Activated naive CD8-positive, alpha-beta T cell treated with anti-CD3 and anti-CD28 coated beads, Interleukin-2, amount 50 U/mL, for 24 hours (primary cell): ENCODE measurements at places on chromosomes 7 and 10.

- no peak for DNase-seq
These were observed 2.7 kb downstream of the SSMEM1 start for GRCh38 chr7:130210181-130210935.

GRCh38 chr10:1515780-1516491, 221.4 kb downstream of the ADARB2 start:
- no peak for DNase-seq

GRCh38 chr7:93178213-93178612, 30.0 kb upstream of the SAMD9L start:
- DNase-seq = no peak

DNA sequence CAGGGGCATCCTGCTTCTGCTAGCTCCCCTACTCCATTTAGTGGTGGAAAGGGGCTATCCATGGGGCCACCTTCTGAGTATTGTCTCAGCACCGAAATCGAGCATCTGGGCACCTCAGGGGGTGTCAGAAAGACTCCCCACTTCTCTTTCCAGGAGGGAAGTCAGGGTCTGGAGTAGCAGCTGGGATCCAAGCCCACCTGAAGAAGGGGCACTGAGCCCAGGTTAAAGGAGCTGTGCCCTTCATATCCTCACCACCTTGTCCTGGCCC, 2.6 kb downstream of the FLNC start:
- no peak for DNase-seq

GRCh38 chr7:24444666-24445440, 128.4 kb upstream of the PALS2 start:
- no peak for DNase-seq

GRCh38 chr10:130364631-130365411, 228.6 kb downstream of the GLRX3 start:
- DNase-seq = no peak

- DNase-seq = no peak
These were observed 221.1 kb downstream of the EBF3 start for GRCh38 chr10:129742742-129743550.

- no peak for DNase-seq
These were observed 482 bp upstream of the ERCC6 start for GRCh38 chr10:49539320-49539885.

DNA sequence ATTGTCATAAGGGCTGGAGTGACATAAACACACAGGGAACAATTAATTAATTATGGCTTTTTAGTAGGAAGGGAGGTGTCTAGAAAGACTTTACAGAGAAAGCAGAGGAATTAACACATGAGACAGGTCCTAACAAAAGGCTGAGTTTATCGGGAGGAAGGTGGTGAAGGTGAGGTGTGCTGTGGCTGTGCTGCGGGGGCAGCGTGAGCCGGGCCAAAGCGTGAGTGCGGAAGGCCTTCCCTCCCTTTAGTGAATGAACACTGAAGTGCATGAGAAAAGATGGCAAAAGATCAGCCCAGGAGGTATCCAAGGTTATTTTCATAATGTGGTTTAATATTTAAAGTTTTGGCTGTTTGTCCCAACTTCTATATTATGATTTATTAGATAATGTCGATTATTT, 243.4 kb upstream of the PLXNA4 start:
- DNase-seq = no peak

- DNase-seq = no peak
These were observed 105.2 kb downstream of the THSD7A start for GRCh38 chr7:11726794-11727155.

GRCh38 chr7:2596464-2597272, 35.1 kb upstream of the TTYH3 start:
- DNase-seq = no peak

- DNase-seq = no peak
These were observed 441.2 kb downstream of the PLXDC2 start for GRCh38 chr10:20257422-20257821.

DNA sequence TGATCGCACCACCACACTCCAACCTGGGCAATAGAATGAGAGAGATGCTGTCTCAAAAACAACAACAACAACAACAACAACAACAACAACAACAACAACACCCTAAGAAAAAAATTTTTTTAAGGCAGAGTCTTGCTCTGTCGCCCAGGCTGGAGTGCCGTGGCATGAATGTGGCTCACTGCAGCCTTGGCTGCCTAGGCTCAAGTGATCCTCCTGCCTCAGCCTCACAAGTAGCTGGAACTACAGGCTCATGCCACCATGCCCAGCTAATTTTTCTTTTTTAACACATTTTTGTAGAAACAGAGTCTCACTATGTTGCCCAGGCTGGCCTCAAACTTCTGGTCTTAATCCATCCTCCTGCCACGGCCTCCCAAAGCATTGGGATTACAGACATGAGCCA, 18.6 kb downstream of the ALDH18A1 start:
- no peak for DNase-seq

DNA sequence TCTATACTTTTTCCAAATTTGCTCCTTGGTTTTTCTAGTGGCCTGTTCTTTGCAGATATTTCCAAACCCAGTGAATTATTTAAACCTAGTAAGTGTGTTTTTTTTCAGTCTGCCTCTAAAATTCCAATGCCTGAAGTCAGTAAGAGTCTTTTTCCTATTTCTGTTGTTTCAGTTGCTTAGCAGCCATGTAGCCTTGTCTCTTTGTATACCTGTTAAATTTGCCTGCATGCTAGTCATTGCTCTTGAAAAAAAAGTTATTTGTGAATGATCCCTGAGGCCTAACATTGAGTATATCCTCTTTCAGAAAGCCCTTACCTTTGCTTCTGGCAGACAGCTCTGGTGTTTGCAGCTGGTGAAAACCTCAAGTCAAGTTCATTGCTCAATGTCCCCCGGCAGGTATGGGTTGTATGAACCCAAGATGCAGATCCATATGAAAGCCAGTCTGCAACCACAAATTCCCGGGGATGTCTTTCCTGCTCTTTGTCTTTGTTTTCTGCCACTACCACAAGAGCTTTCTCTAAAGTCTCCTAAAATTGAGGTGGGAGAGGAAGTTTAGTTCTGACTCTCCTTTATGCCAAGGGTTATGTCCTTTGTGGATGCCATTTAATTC, 35.7 kb downstream of the CH25H start:
- DNase-seq = no peak

GRCh38 chr10:93542358-93542791, 24.1 kb upstream of the FFAR4 start:
- no peak for DNase-seq

DNA sequence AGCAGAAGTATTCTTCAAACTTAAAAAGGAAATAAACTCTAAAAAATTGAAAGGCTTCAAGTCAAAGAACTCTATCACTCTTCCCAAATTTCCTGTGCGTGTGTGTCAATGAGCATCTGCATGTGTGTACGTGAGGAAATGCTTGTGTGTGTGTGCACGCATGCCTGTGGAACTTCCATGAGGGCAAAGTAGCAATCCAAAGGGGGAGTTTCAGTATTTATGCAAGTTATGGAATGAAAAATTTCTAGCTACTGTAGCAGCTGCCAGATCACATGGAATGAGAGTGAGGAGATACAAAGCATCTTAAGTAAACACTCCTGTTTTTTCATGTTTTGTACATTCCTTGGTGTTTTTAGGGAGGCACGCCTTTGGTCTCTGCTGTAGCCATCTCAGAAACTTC, 152.6 kb downstream of the RAPGEF5 start:
- no peak for DNase-seq

DNA sequence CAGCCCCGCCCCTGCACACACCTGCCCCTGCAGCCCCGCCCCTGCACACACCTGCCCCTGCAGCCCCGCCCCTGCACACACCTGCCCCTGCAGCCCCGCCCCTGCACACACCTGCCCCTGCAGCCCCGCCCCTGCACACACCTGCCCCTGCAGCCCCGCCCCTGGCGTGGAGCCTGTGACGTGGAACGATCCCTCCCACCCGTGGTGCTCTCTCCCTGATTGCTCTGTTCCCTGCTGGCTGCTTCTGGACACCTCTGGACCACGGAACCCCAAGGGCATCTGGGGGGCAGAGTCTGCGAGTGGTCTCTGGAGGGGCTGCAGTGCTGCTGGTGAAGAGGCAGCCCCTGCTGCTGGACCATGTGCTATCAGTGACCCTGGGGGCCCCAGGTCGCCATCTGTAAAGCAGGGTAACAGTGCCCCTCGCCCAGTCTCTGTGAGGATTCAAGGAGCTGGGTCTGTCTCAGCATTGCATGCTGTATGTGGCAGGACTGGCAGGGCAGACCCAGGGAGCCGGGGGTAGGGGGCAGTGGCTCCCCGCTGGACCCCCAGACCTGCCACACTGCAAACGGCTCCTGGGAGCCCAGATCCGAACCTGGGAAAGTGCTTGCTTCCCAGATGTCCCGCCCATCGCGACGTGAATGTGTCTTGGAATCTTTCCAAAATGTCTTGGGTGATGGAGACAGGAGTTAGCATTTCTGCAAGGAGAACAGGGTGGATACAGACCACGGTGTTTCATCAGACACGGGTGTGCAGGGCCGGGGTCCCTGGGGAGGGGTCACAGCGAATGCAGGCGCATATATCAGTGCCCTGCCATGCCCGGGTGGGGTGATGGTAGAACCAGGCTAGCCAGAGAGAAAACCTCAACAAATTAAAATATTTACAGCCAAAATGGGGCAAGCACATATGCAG, 27.9 kb upstream of the NKX6-2 start:
- DNase-seq = no peak

GRCh38 chr7:150332852-150333635, 8.4 kb downstream of the RARRES2 start:
- DNase-seq = no peak

GRCh38 chr7:139679731-139680594, 97.8 kb downstream of the HIPK2 start:
- DNase-seq = no peak

GRCh38 chr10:43236176-43236850, 30.6 kb downstream of the RASGEF1A start:
- DNase-seq = no peak

- peak; percentile 32 for DNase-seq
These were observed 49.9 kb upstream of the STEAP1B start for GRCh38 chr7:22549667-22550513.

GRCh38 chr7:92644406-92645113, 54.4 kb upstream of the FAM133B start:
- DNase-seq = no peak

DNA sequence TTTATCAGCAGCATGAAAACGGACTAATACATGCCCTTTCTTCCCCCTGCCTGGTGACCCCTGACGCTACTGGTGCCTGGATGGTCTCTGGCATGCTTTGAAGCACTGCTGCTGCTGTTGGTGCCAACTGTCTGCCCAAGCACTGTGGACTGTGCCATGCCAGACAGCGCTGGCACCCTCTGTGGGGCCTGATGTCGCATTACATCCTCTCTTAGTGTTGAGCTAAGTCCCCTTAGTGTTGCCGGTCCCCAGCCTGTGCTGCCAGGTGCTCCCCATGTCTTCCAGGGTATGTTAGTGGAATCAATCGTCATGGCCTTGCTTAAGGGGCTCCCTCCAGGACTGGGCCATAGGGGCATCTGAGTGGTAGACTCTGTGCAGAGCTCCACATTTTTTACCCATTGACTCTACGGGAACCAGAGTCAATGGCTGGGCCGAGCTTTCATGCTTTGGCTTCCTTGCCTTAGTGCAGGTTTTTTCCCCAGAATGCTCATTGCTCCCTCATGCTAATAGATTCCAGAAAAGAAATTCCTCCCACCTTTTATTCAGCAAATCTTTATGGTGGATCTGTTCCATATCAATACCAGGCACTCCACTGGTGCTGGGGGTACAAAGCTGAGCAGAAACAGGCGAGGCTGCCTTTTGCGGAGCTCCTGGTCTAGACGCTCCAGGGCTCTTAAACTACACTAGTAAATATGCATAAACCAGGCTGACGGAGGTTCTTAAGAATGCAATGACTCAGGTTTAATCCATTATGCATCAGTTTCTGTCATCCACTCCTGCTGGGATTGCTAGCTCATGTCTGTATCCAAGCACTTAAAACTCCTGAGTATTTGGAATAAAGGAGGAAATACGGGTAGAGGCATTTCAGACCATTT, 21.8 kb upstream of the MRC1 start:
- DNase-seq = no peak

GRCh38 chr10:93070378-93071176, 3.1 kb upstream of the CYP26A1 start:
- DNase-seq = no peak

GRCh38 chr7:4884164-4884563, 648 bp upstream of the RADIL start:
- no peak for DNase-seq

DNA sequence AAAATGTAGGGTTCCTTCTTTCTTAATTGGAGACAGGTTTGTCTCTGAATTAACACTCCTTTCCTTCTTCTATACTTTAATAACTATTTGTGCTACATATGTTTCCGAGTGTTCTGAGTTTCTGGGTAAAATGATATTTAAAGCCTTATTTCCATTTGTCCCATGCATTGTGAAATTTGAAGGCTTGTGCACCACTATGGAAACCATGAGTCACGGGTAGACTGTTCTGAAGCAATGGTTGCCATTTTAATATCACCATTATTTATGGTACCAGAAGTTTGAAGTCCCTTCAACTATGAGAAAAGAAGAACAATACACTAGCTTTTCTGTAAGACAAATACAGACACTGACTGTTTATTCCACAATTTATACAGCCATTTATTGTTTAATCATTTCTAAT, 44.7 kb upstream of the ZEB1 start:
- DNase-seq = no peak

DNA sequence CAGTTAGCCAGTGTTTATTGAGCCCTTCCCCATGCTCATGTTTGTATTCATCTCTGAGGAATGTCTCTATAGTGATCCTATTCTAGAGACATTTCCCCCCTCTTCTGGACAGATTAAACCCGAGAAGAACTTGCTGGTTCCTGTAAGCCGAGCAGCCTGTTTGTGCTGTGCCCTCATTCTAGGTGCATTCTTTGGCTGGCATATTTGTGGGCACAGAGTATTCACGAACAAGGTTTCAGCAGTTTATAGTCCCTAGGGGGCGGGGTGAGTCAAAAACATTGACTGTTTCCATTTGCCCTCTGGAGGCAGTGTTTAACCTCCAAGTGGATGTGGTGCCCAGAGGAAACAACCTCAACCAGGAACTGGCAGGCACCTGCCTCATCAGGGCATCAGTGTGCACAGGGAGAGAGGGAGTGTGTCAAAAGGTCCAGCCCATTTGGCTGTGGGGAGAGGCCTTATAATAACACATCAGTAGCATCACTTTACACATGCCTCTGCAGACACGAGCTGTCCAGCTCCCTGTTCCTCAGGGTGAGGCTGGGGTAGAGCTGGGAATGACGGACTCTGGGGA, 273.3 kb upstream of the LRGUK start:
- no peak for DNase-seq

DNA sequence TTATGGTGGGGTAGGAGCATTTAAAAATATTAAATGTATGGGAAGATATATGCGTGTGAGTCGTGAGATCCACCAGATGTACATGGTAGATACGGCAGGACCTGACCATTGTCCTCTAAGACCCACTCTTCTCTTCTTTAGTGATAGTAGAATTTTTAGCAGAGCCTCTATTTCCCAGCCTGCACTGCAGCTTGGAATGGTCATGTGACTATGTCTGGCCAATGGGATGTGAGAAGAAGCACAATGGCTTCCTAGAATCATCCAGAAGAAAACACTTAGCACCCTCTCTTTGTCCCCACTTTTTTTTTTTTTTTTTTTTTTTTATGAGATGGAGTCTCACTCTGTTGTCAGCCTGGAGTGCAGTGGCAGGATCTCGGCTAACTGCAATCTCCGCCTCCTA, 86.6 kb upstream of the CYTH3 start:
- DNase-seq = no peak
